ENCODE measurements at places on chromosomes 13 and 19.

GRCh38 chr19:49774969-49775368, 8.2 kb downstream of the AP2A1 start:
- DNase-seq, result no peak

DNA sequence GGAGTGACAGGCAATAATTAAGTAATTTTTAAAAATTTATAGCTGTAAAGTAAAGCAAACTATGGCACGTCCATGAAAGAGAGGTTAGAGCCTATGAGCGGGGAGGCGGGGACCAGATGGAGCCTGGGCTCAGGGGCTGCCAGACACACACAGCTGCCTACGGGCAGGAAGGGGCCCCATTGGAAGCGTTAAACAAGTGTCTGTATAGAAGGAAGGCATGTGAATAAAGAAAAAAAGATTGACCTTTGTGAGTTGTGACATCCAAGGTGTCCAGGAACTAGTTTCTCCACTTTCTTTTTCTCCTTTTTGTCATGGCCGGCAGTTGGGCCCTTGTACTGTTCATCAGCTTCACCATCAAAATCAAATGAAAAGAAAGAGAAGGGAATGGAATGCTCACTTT, 56.8 kb downstream of the LRCH1 start:
- no peak for DNase-seq

GRCh38 chr19:5154129-5154798, 185.4 kb downstream of the KDM4B start:
- DNase-seq, result no peak

DNA sequence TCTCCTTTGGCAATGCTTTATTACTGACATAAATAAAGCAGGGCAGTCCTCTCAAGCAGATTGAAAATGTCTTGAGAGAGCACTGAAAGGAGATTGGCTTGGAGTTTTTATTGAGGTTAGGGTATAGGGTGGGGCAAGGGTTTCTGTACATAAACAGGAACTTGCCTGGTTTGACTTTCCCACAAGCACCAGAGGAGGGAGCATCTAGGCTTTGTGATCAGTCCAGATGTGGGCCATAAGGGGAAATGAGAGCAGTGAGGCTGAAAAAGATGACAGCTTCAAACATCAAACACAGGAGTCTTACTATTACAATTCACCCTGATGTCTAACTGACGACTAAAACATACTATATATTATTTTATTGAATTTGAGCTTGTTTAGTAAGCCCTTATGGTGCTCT, 260.9 kb downstream of the MTUS2 start:
- no peak for DNase-seq

DNA sequence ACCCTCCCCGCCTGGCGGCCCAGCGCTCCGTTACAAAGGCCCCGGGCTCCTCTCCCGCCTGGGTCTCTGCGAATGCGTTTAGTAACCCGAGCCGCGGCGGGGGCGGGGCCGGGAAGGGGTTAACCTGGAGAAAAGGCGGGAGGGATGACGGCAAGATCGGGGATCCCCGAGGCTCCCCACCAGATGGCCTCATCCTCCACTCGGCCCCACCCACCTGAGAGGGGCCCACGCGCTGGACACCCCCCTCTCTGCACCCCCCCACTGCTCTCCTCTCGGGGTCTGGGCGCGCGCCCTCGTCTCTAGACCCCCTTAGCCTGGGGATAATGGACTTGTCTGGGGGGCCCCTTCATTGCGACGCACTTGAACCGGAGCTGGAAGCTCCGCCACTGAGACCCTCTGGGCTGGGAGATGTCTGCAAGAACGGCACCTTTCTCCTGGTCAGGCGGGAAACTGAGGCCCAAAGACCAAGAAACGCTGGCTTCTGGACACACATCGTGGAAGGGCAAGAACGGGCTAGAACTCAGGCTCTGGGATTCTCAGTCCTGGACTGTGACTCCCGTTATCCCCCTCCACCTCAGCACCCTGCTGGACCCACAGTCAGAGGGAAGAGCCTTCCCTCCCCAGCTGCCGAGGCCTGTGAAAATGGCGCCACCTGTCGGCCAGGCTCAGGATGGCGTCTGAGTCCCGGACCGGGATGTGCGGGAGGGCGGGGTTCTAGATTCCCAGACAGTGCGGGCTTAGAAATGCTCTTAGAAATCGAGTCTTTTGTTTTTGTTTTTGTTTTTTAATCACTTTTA, 2.9 kb upstream of the LTBP4 start:
- DNase-seq, result peak; percentile 66

GRCh38 chr13:98365302-98365701, 188.2 kb upstream of the RNF113B start:
- DNase-seq, result no peak

- DNase-seq, result no peak
Observed at GRCh38 chr19:8705742-8706141, 7.1 kb upstream of the ACTL9 start.

- no peak for DNase-seq
Observed at GRCh38 chr13:22738357-22738756, 442.4 kb upstream of the SGCG start.

GRCh38 chr19:4342314-4342614, 1.1 kb upstream of the MPND start:
- DNase-seq, result no peak

DNA sequence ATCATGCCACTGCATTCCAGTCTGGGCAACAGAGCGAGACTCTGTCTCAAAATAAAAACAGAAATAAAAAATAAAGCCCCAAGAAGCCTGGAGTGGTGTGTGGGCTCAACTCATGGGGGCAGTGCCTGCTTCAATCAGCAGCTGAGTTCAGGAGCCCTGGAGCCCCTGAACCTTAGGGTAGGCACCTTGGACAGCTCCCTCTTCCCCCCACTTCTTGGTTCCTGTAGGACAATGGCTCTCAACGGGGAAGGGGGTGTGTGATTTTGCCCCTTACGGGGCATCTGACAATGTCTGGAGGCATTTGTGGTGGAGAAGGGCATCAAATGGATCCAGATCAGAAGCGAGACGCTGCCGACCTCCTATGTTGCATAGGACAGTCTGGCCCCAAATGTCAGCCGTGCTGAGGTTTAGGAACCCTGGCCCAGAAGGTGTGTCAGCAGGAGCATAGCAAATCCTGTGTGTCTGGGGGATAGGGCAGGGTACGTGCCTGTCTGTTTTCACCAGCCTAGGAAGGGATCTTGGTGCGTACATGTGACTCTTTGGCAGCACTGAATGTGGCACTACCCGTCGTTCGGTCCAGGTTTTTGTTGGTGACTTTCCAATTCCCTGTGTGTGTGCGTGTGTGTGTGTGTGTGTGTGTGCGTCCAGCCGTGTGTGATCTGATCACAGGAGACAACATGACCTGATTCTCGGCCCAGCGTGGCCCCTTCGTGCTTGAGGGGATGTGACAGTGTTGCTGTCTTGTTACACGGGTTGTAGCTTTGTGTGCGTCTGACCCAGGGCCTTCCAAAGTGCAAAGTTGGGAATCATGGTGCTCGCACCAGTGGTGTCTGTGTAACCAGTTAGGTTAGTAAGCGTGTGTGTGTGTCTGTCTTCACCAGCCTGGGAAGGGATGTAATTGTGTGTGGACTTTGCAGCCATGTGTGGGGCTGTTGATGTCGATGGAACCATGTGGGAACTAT, 7.5 kb downstream of the IGLON5 start:
- DNase-seq, result no peak

GRCh38 chr13:24308488-24309020, 826 bp upstream of the C1QTNF9 start:
- no peak for DNase-seq

DNA sequence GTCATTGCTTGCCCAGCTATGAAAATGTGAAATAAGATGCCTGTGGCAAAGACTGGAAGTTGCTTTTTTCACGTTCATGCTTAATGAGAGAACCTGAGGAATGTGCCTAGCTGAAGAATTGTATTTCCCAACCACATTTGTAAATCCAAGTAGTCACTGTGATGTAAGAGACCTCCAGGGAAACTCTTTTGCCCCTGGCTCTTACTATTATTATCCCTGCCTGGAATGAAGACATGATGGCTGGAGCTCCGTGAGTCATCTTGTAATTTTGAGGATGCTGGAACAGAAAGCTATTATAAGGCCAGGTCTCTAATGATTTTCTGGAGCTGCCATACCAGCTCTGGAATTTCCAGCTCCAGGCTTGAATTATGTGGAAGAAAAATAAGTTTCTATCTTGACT, 894.3 kb downstream of the DIAPH3 start:
- DNase-seq, result no peak

GRCh38 chr13:21966014-21966413, 295.1 kb downstream of the FGF9 start:
- no peak for DNase-seq

- DNase-seq, result no peak
Observed at GRCh38 chr13:73366241-73366640, 307.4 kb downstream of the KLF5 start.

All from effector memory CD4-positive, alpha-beta T cell (primary cell).